ENCODE measurements at places on chromosomes 13 and 19.

DNA sequence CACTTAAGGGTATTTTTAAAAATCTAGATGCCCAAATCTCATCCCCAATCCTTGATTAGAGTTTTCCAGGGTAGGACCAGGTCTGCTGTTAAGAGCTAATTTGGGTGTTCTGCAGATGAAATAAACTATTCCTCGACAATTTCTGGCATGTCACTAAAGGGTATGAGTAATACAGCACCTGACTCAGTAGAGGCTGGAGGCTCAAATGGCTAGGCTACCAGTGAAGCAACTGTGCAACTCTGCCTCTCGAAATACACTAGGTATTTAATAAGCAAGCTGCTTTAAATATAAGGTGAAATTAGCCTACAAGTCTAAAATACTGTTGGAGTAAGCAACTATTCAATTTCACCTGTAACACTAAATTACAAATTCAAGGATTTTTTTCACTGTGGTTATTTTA, 1.5 kb downstream of the RNF6 start:
- no peak for DNase-seq

GRCh38 chr19:4557971-4558941, 1.2 kb downstream of the SEMA6B start:
- DNase-seq: no peak

DNA sequence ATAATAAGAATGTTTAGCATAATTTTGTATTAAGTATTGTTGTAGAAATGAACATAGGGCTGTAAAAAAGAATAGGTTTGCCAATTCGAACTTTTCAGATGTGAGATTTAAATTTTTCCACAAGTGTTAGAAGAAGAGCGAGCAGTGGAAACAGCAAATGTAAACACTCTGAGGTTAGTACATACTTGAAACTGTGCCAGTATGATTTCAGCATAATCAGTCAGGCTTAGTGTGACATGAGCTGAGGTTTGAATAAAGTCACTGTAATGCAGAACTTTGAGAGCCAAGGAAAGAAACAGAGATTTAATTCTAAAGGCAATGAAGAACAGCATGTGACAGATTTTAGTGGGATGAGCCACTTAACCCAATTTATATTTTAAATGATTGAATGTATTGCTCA, 2166.4 kb downstream of the PCDH9 start:
- no peak for DNase-seq

GRCh38 chr13:56687131-56687530, 453.6 kb upstream of the PRR20A start:
- DNase-seq: no peak

- DNase-seq: no peak
Measured at GRCh38 chr19:36377541-36378178, 1.3 kb downstream of the ZFP14 start.

DNA sequence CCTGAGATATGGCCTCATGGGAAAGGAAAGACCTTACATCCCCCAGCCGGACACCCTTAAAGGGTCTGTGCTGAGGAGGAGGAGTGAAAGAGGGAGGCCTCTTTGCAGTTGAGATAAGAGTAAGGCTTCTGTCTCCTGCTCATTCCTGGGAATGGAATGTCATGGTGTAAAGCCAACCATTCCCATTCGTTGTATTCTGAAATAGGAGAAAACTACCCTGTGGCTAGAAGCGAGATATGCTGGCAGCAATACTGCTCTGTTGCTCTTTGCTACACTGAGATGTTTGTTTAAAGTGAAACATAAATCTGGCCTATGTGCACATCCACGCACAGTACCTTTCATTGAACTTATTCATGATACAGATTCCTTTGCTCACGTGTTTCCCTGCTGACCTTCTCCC, 783 bp upstream of the ZNF587B start:
- DNase-seq: no peak
